ENCODE measurements at places on chromosomes 3 and 15. TPM values are rescaled to one million over a fixed set of nuclear protein-coding genes. Genes with fewer than 3 reads are reported as not detected.

Gene SMCO1
- not detected for total RNA-seq

Gene CIAO2A
- 40.3 TPM for total RNA-seq

Gene TP63
- total RNA-seq, result 0.17 TPM

Gene NMD3
- total RNA-seq, result 68.2 TPM

Gene CCDC80
- 260 TPM for total RNA-seq

Gene CAPN3
- 22.4 TPM for total RNA-seq

Gene CKMT1A
- not detected for total RNA-seq

Gene SLC6A1
- total RNA-seq, result 2.3 TPM

Gene NDN
- 136 TPM for total RNA-seq

Gene TMIE
- total RNA-seq, result 0.88 TPM

Gene IQCF5
- total RNA-seq, result not detected

Gene LTK
- 2.4 TPM for total RNA-seq

Gene LSAMP
- total RNA-seq, result 0.38 TPM

Gene DNAH12
- total RNA-seq, result 0.16 TPM

Gene SHC4
- total RNA-seq, result 0.38 TPM

Gene CILP
- total RNA-seq, result 165 TPM

Gene CCDC33
- total RNA-seq, result not detected

Data from subcutaneous adipose tissue (tissue), 4 donors.